ENCODE measurements at places on chromosomes 1 and 21. TPM values are rescaled to one million over a fixed set of nuclear protein-coding genes. Genes with fewer than 3 reads are reported as not detected.

- DNase-seq = no peak
These were observed 43.0 kb downstream of the PLXNA2 start for GRCh38 chr1:208201229-208201628.

DNA sequence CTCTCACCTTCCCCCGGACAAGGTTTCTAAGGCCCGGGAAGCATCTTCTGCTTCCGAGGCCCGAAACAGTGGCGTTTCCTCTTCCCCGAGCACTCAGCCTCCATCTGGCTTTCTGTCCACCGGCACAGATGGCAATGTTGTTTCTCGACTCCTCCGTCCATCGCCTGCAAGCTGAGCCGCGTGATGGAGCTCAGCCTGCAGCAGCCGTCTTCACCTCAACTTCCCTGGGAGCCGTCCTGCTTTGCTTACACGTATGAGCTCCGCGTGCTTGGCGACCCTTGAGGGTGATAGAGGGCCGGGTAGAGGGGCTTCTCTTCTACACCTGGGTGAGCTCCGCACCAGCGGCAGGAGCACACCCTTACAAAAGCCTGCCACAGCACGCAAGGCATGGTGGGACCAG lies 80.4 kb downstream of the AJAP1 start:
- DNase-seq = no peak

DNA sequence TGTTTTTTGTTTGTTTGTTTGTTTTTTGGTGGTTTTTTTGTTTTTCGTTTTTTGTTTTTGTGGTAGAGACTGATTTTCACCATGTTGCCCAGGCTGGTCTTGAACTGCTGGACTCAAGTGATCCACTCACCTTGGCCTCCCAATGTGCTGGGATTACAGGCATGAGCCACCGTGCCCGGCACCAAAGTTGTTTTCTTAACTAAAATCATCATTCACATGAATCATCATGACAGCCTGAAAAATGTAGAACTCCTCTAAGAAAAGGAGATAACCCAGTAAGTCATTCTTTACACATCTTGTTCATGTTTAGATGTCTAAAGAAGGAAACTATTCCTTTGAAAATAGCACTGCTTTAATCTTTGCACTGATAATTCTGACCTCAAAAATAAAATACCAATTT lies 37.5 kb downstream of the DISP1 start:
- DNase-seq = no peak

- DNase-seq = peak; percentile 95
These were observed 6.2 kb downstream of the NECTIN4 start for GRCh38 chr1:161082996-161083747.

The SFN gene
- 6.7 TPM for total RNA-seq

DNA sequence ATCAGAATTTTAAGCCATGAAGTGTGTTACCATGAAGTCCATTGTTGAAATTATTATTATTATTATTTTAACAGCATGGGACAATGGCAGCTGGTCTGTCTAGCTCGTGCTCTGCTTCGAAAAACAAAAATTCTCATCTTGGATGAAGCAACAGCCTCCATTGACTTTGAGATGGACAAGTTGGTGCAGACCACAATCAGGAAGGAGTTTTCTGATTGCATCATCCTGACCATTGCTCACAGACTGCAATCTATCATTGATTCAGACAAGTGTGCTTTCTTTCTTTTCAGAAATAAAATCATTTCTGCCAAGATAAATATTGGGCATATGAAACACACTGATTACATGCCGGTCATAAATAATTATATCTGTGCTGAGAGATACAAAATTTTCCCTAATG lies 21.0 kb downstream of the HSPA13 start:
- no peak for DNase-seq

GRCh38 chr1:162371611-162372010 lies 5.0 kb downstream of the SPATA46 start:
- DNase-seq = no peak

DNA sequence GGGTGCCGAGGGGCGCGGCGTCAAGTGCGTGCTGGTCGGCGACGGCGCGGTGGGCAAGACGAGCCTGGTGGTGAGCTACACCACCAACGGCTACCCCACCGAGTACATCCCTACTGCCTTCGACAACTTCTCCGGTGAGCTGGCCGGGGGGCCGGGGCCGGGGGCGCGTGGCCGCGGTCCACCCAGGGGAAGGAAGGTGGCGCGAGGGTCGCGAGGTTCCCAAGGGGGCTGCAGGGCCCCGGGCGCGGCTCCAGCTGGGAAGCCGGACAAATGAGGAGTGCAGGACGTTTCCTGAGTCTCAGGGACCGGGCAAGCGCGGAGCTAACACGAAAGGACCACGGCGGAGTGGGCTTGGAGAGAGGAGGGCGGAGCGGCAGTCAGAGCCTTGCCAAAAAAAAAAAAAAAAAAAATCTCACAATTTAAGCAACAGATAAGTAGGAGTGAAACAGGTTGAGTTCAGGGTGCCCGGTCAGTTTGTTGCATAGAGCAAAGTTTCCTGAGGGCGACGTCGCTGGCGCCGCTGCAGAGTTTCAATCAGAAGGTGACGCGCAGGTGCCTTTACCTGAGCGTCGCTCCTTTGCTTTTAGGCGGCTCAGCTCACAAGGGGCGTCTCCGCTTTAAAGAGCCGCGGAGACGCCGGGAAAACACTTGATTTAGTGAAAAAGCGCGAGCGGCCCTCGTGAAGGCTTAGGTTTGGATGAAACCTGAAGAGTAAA lies 750 bp downstream of the RHOU start:
- DNase-seq = peak; percentile 84

GRCh38 chr1:20996554-20996953 lies 180.1 kb downstream of the EIF4G3 start:
- no peak for DNase-seq

DNA sequence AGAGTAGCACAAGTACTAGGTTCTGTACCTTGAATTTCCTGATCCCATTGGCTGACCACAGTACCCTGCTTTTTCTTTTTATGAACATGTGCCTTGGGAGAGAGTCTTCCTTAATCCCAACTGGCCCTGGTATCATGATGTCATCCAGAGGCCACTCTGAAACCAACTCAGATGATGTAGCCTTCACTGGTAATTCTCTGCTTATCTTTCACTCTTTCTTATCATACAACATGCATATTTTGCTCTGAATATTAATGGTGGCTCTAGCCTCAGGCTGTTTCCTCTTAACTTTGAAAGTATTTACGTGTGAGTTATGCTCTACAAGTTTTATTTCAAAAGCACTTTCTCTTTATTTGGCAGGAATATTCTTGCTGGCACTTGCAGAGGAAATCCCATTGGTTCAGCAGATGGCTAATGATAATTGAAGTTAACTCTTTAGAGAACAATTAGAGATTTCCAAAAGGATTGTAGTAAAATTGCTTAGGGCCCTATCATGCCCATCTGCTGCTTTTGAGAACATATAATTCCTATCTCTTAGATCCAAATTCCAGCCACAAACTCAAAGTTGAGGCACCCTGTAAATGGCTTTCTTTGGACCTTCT lies 86.1 kb downstream of the PTGER3 start:
- DNase-seq = no peak

The FBXO2 gene
- total RNA-seq = 3.0 TPM

GRCh38 chr1:91809317-91809716 lies 76.6 kb downstream of the TGFBR3 start:
- DNase-seq = no peak

All from posterior vena cava (tissue), 2 donors.